ENCODE measurements at places on chromosomes 1 and 21.

GRCh38 chr1:55155522-55155921, 59.6 kb downstream of the USP24 start:
- DNase-seq: no peak

GRCh38 chr1:81126989-81127581, 673.6 kb upstream of the ADGRL2 start:
- DNase-seq: no peak

- DNase-seq: no peak
Measured at GRCh38 chr1:14300991-14301703, 297.3 kb upstream of the KAZN start.

GRCh38 chr1:8364528-8365442, 46.9 kb downstream of the SLC45A1 start:
- no peak for DNase-seq

DNA sequence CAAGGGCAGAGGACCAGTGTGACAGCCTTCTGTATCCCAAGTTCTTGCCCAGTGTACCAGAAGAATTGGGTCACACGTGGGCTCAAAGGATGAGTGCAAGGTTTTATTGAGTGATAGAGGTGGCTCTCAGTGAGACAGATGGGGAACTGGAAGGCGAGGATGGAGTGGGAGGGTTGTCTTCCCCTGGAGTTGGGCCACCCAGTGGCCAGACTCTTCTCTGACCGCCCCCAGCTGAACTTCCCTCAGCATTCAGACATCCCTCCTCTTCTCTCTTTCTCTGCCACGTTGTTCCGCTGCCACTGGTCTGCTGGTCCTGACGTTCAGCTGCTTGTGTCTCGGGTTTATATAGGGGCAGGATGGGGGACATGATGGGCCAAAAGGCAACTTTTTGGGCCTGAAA, 150.1 kb upstream of the IVNS1ABP start:
- no peak for DNase-seq

GRCh38 chr1:210263963-210264362, 31.4 kb downstream of the SERTAD4 start:
- no peak for DNase-seq

DNA sequence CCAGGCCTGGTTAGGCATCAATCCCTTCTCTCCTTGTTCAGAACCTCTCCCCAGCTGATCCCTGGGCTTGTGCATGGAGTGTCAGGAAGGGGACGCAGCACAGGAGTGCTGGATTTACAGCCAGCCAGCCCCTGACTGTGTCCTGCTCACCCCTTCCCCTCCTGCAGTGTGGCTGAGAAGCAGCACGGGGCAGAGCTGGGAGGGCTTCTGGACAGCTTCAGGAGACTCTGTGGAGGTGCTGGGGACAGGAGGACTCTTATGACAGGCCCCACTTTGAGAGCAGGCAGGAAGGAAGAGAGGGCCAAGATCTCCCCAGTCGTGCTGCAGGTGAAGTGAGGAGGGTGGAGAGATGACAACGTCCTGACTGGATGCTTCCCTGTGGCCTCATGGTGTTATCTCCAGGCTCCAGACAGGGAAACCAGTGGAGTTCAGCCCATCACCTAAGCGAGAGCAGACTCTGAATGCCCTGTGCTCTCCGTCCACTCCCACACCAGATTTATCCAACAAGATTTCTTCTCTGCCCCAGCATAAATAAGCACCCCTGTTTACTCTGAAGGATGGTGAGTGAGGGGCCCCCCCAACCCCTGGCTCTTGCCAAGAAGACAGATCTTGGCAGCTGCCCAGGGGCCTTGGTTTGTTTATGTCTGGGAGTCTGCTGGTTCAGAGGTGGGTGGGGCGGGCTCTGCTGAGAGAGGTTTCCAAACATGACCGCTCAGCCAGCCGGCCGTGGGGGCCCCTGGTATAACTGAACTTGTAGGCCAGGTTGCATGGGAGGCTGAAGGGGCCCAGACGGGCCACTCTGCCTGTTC, 21.3 kb downstream of the TMCC2 start:
- DNase-seq: no peak

DNA sequence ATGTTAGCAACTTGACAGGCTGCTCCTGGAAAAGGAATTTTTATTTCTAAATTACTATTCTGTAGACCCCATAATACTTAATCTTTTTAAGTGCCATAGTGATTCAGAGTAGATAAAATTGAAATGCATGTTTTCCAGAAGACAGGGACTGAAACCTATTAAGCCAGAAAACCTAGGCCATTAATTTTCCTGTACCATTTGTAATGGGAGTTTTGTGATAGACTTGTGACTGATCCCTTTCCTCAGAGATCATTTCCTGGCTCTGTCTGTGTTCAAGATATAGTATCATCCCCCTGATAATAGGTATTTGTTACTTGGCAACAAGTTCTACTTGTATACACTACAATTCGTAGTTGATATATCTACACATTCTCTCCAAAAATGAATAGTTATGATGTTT, 1609.8 kb downstream of the AMY1C start:
- DNase-seq: no peak

DNA sequence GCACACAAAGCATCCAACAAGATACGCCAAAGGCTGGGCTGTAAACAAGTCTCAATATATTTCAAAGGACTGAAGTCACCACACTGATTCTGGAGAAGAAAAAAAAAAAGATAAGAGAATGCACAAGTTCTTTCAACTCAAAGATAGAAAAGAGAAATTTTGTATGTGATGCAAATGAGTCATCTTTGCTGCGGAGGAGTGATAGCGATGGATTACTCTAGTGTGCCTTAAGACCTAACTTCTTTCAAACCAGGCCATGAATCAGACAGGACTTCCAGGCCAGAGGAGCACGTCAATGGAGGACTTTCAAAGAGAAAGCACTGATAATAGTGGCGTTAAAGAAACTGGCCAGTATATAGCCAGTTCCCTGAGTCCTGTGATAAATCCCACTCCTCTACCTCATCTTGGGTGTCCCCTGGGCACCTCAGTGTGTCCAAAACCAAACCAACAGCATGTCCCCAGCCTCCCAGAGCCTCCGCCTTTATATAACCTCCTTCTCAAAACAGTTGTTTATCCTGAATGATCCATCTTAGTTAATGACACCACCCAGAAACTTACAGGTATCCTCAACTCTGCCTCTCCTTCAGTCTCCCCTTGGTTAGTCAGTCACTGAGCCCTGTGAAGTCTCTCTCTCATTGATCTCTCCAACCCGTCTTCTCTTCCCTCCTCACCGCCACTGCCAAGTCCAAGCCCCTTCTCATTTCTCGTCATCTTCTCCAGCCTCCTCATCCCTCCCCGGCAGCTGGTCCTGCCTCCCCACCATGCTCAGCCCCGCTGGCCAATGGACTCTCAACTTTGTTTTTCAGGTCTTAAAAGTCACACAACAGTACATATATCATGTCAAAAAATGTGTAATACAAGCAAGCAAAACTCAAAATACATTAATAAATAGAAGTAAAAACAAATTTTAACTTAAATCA, 47.2 kb upstream of the IFFO2 start:
- DNase-seq: no peak

DNA sequence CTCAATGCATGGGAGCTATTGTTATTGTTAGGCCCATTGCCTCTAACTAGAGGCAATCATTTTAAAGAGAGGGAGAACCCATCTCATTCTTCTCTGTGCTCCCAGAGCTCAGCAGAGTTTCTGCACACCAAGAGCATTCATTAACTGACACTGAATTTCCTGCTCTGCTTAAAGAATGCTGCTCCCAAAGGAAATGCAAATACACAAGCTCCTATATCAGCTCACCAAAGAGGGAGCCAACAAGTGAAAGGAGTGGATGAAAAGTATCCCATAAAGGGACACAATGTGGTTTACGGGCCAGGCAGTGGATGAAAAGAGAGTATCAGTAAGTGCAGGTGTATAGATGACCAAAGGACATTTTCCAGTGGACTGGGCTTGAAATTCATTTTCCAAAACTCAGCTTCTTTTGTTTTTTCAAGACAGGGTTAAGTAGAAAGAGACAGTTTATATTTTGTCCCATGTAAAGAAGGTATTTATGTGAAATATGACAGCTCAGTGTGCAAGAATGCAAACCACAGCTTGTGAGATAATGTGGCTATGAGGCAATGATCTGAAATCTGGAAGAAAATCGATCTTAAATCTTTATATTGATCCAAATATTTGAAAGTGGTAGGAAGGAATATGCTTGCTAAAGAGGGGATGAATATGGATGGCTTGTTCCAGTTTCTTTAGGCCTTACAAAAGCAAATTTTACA, 207.7 kb upstream of the CAMK1G start:
- DNase-seq: no peak

DNA sequence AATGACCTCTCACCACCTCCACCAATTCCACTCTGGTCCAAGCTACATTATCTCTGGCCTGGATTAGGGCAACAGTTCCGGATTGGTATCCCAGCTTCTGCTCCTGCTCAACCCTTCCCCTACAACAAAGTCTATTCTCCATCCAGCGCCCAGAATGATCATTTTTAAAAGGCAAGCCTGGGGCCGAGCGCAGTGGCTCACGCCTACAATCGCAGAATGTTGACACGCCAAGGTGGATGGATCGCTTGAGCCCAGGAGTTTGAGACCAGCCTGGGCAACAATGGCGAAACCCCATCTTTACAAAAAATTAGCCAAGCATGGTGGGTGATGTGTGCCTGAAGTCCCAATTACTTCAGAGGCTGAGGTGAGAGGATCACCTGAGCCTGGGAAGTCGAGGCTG, 2.2 kb downstream of the LYST start:
- DNase-seq: no peak

DNA sequence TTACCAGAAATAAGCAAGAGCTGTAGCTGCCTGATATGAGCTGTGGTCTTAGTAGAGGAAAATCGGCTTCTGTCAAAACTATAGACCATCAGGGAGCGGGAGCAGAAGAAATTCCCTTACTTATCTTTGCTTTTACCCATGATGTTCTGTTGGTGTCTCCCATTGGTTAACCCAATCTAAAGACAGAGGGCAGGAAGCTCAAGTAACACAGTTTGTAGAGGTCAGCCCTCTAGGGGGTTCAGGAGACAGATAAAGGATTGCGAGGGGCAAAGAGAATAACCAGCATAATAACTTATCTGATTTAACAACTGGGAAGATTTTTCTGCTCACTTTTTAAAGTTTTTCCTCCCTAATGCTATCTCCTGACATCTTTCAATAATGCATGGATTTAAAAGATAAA, 142.4 kb downstream of the NTMT2 start:
- no peak for DNase-seq

DNA sequence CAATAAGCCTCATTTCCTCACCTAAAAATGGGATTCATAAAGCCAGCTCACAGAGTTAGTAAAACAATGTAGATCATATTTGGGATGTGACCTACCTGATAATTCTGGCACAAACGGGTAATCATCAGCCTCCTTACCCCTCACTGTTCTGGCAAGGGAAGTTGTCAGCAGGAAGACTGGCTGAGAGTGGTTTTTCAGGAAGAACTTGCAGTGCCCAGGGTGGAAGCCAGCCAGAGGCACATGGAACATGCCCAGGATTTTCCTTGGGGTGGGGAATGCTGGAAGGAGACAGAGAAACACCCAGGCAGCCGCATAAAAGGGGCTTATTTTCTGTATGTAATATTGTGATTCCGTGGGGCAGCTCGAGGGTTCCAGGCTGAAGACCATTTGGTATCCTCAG, 7.7 kb upstream of the SLC5A9 start:
- no peak for DNase-seq

- no peak for DNase-seq
Measured at GRCh38 chr1:107670397-107671040, 294.5 kb downstream of the VAV3 start.

DNA sequence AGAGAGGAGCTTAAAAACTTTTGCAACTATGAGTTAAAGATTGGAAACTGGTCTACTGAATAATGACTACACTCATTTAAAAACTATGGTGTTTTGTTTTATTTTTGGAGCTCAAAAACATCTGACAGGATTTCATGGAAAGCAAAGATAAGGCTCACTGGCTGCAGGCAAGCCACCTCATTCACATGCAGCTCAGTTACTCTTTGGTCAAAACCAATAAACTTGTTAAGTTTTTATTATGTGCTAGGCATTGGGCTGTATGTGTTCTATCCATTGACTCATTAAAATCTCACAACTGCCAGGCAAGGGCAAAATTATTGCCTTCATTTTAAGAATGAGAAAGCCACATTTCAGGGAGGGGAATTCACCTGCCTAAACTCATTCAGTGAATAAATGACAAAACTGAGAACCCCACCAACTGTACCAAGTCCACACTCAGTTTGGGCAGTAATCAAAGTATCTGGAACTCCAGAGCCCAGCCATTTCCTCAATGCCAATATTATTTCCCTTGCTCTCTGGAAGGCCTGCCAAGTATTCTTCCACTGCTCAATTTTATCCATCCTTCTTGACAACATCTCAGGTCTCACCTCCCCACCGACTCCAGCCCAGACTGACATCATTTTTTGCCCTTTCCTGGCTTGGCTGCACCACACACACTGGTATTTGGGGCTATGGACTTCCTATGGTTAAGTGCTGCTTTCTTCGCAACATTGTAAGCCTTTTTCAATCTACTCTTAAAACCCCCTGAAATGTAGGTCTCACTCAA, 401.1 kb upstream of the NFIA start:
- no peak for DNase-seq

GRCh38 chr1:42742617-42743316, 2.7 kb upstream of the CLDN19 start:
- no peak for DNase-seq

DNA sequence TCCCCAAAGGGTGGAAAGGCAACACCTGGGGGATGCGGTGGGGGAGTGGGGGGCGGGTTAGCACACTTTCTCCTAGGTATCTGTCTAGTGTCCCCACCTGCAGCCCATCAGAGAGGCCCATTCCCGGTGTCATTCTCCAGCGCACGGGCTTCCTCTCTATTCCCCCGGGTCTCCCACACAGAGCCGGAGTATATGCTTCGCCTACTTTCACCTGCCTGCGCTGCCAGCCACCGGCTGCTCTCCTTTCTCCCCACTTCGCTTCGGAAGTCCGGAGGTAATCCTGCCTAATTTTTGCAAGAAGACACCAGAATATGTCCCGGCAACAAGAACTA, 852 bp downstream of the RGS7 start:
- no peak for DNase-seq

DNA sequence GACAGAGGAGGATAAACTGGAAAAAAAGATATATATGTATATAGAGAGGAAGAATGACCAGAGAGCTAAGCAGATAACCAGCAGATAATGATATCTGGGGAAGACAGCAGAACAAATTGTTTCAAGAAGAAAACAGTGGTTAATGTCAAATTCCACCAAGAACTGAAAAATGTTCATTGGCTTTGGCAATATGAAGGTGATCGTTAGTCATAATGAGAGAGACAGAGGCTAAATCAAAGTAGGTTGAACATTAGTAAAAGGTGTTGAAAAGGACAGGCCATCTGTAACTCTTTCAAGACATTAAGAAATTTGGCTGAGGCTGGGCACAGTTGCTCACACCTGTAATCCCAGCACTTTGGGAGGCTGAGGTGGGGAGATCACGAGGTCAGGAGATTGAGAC, 25.3 kb upstream of the CR2 start:
- DNase-seq: no peak

DNA sequence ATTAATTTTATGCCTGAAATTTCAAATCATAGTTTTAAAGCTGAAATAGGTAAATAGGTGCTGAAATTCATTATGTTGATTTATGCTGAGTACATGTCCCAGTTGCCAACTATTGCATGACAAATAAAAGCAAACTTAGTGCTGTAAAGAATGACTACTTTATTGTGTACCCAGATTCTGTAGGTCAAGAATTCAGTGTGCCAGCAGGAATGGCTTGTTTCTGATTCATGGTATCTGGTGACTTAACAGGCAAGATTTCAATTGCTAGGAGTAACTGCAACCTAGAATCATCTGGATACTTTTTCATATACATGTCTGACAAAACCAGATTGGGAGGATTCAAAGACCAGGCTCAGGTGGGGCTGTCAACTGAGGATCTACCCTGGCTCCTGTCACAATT, 678.4 kb upstream of the ADAMTS5 start:
- no peak for DNase-seq
